ENCODE measurements at places on chromosomes 6 and 20. TPM values are rescaled to one million over a fixed set of nuclear protein-coding genes. Genes with fewer than 3 reads are reported as not detected.
A peak's percentile ranks its signal among the peaks of the same experiment; 100 is the strongest.

DNA sequence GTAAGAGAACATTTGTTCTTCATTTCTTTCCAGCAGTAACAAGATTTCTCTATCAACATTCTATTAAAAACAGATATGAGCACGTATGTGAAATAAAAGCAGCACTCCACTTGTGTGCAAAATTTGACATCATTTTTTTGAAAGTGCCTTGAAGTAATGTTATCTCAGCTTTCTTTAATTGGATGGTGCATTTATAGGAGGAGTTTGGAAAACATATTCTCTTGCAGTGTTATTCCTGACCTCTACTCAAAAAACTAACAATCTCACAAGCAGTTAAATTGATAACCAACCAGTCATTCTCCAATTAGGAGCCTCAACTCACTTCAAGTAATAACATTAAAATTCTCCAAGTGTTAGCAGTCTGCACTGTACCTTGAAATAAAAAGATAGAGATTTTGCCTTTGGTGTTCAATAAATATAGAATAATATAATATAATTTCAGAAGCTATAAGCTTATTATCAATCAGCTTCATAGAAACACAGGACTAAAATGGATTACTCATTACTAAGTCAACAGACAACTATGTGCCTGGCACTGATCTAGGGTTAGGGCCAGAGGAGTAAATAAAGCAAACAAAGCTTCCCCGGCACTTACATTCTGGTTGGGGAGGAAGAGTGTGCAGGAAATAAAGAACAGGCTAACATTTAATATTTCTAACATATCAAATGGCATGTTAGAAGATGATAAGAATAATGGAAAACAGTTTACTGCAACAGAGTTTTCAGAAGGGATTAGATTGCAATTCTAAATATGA, 149.0 kb upstream of the SGK1 start:
- no peak for DNase-seq

DNA sequence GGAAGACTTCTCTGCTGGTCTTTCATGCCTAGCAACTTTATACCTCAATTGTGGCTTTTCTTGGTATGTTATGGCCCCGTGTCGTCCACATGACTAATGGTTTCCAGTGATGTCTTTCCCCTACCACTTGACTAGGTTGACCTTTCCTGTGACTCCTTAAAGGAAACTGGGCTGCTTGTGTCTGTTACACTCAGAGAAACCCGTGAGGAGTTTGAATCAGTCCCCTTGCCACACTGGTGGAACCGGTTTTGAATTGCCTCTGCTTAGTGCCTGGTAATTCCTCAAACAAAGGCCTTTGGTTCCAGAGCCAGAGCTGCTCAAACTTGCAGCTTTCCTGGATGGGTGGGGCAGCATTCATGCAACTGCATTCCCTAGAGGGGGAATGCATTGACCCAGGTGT, 21.9 kb downstream of the ECT2L start:
- no peak for DNase-seq

DNA sequence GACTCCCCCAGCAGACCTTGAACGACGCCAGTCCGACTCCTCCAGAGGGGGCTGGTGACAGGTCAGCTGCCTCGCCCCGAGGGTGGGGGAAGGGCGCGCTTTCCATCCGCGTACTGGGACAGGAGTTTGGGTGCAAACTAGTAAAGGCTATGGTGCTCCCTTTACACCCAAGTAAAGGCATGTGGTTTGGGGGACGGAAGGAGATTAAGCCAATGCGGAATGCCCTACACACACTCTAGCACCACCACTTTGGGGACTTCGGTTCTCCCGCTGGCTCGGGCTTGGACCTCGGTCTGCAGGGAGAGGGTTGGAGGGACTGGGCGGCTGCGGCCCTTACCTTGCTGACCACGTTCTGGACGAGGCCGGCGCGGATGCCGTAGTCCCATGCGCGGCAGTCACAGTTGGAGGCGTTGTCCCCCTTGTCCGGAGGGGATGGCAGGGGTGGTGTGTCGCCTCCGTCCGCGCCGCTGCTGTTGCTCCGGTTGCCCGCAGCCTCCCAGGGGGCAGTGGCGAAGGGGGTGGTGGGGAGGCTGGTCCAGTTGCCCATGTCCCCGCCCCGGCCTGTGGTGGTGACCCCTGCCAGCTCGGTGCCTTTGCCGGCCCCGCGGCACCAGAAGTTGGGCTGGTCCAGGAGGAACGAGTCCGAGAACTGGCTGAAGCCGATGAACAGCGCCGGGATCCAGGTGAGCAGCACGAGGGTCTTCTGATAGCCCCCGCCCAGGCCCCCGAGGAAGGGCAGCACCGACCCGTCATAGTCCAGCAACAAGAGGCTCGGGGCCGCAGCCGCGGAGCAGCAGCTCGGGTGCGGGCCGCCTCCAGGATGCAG, 1.1 kb downstream of the SLC22A23 start:
- no peak for DNase-seq

PRICKLE4 gene
- total RNA-seq, result 1.4 TPM

GRCh38 chr20:25470045-25470444, 62.6 kb downstream of the GINS1 start:
- no peak for DNase-seq

- DNase-seq, result no peak
Measured at GRCh38 chr6:47352194-47352920, 42.7 kb upstream of the TNFRSF21 start.

SLC22A16 gene
- 1.00 TPM for total RNA-seq

DNA sequence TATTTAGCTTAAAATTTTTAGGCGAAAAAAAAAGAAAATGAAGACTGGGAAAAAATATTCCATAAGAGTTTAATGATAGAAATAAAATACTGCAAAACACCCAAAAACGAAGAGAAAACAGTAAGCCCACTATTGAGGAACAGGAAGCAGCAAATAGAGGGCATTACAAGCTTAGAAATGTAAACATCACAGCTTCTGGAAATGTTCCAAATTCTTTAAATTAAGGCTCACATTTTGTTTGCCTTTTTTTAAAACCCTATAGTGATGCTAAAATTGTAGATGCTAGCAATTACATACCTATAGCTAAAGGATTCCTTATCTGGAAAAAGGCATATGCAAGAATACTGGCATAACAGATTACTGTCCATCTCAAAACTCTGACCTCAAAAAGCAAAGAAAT, 248.6 kb downstream of the KHDRBS2 start:
- DNase-seq, result no peak

DNA sequence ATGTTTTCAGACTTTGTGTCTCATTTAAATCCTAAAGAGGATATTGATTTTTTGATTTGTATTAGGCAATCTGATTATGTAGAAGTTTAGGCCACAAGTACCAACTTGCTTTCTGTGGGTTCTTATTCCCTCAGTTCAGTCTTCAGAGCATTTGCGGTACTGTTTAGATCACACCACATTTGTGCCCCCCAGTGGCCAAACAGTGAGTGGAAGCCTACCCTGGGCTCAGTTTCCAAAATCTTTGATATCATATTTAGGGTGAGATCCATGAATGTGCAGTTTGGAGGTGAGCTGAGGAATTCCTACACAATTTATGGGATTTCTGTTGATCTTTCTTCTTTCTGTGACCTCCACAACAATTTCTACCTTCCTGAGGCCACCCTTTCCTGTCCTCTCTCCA, 92.3 kb upstream of the FUT9 start:
- no peak for DNase-seq

GRCh38 chr6:160667639-160668481, 3.8 kb upstream of the LPA start:
- no peak for DNase-seq

DNA sequence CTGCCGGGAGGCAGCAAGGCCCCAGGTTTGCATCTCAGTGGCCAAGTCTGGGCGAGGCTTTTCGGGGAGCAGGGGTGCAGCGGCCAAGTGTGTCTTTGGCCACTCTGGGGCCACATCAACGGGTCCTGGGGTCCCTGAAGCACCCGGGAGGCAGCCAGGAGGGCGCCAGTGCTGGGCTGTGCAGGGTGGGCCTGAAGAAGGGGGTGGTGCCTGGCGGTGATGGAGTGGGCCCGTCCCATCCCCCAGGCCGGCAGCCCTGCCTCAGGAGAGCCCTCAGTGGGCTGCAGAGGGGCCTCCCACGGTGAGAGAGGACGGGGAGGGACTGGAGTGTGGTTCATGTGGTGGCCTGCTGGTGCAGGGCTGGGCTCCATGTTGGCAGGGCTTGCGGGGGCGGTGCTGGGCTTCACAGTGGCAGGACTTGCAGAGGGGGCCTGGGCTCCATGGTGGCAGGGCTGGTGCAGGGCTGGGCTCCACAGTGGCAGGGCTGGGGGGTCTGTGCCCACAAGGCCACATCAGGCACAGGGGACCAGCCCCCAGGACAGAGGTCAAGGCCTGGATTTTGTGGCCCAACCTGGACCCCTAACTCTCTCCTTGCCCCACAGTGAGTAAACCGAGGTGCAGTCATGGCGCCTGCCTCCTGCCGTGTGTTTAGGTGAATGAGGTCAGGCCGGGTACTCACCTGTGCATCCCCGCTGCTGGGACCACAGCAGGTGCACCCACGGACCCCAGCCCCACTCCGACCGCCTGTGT, 10.5 kb upstream of the BHLHE23 start:
- no peak for DNase-seq

BMP7 gene
- total RNA-seq, result not detected

GRCh38 chr6:38307740-38308139, 332.0 kb downstream of the BTBD9 start:
- DNase-seq, result no peak

DNA sequence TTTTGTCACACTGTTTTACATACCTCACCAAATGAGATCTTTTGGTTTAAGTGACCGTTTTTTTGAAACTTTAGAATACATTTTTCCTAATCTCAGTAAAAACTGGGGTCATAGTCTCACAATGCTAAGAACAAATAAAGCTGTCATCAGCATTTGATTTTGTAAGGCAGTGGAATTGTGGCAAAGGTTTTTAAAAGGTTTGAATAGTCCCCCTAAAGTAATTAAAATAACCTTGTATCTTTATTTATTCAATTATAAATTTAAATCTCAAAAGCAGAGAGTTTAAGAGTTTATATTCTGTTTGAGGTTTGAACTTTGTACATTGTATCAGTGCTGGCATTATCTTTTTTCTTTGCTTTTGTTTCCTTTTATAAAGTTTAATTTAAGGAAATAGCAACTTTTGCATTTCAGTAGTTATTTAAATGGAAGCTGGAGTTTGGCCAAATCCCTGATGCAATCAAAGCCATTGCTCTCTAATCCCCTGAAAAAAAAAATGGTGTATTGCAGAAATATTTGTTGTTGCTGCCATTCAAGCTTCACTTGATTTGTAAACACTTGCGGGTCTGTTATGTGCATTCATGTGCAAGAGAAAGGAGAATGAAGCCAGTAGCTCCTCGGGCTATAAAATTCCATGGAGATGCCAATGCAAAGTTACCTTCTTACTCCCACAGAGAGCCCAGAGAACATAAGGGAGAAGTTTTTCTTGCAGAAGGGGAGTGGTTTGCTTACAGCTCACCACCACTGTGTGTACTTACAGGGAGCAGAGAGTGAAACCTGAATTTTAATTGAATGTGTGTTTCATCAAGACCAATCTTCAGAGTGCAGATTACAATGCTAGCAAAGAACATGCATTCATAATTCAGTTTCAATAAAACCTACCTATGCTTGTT, 391.8 kb downstream of the ARHGAP18 start:
- no peak for DNase-seq

GRCh38 chr20:44026647-44027342, 112.1 kb downstream of the TOX2 start:
- DNase-seq, result no peak

DNA sequence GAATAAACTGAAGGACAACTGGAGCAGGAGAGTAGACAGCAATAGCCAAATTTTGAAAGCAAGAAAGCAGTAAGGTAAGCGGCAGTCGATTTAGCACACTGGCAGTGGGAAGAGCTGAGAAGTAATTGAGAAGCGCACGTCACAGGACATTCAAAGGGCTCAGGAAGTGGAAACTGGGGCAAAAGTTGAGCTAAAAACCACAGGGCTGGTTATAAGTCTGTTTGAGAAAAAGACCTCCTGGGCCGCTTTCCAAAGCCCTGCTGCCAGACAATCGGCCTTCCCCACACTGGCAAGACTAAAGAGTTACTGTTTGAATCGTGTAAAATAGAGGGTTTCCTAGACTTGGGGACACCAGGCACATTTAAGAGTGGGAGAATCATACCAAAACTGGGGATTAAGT, 161.4 kb downstream of the DNAH8 start:
- DNase-seq, result no peak

RBPJL gene
- total RNA-seq, result not detected

- DNase-seq, result no peak
Measured at GRCh38 chr6:4607793-4608192, 168.4 kb upstream of the CDYL start.

WFDC10B gene
- not detected for total RNA-seq

SMIM13 gene
- total RNA-seq, result 11.8 TPM

DNA sequence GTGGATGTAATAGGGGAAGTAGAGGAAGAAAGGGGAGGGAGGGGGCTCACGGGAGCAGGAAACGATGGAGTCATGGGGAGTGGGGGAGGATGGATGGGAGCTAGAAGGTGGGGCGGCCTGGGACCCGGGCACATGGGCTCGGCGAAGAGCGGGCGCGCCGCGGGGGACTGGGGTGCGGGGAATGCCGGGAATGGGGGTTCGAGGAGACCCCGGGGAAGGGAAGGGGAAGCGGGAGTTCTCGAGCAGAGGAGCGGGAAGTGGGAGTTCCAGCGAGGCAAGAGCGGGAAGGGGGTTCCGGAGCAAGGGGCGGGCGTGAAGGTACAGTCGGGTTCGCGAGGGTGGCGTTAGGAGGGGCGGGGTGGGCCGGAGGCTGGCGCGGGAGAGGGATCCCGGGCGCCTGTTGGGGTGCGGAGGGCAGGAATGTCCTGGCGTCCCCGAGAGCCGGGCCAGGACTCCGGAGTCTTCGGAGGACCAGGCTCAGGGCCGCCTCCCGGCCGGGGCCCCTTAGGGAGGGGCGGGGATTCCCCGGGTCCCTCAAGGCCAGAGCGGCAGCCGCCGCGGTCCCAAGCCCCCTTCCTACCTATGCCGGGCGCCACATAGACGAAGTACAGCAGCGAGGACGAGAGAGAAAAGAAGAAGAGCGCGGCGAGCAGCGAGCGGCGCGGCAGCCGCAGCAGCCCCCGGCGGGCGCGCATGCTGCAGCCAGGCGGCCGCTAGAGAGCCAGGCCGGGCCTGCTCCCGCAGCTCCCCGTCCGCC, 504 bp downstream of the B4GALT5 start:
- peak; percentile 83 for DNase-seq

DNA sequence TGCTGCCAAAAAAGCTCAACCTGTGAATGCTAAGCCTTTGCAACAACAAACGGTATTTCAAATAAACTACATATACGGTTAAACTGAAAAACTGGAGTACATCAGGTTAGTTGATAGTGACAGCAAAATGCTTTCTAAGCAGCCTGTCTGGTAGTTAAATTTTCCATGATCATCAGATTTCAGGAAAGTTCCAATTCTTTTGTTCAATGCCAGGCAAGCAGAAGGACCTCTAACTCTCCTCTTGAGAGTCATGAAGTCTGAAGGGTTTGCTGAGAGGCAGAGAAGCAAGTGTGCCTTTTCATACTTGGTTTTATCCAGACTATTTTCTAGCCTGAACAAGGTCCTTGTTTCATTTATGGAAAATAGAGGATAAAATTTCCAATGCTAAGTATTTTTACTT, 4.5 kb downstream of the FLRT3 start:
- DNase-seq, result no peak

ULBP1 gene
- not detected for total RNA-seq

- no peak for DNase-seq
Measured at GRCh38 chr6:75368151-75368779, 83.7 kb upstream of the TMEM30A start.

GRCh38 chr6:34414999-34415858, 10.6 kb downstream of the RPS10 start:
- peak; percentile 54 for DNase-seq

Data from posterior vena cava (tissue), 2 donors.